Liver (tissue), 10 donors: ENCODE measurements at places on chromosomes 6 and 20.

DNA sequence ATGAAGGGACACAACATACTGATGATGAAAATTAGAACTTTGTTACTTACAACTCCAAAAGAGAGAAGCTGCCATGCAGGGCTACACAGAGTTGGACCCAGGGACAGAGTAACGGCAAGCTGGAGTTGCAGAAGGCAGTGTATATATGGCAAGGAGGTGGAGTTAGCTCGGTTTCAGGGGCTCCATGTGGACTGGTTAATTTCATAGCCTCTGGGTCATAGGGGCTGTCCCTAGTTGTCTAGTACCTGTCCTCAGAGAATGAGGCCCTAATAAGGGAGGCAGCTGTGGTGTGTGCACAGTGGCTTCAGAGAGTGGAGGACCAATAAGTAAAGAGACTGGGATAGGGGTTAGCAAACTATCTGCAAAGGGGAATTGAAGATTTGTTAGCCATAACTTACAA, 7.9 kb upstream of the ZSCAN12 start:
- no peak for DNase-seq

GRCh38 chr6:53398247-53399026, 49.7 kb upstream of the ELOVL5 start:
- DNase-seq: no peak

- no peak for DNase-seq
Measured at GRCh38 chr6:35495258-35496035, 1.4 kb downstream of the TEAD3 start.

GRCh38 chr20:35447082-35447789, 8.2 kb upstream of the CEP250 start:
- peak; percentile 97 for DNase-seq

- no peak for DNase-seq
Measured at GRCh38 chr6:111430605-111431376, 52.2 kb downstream of the REV3L start.

DNA sequence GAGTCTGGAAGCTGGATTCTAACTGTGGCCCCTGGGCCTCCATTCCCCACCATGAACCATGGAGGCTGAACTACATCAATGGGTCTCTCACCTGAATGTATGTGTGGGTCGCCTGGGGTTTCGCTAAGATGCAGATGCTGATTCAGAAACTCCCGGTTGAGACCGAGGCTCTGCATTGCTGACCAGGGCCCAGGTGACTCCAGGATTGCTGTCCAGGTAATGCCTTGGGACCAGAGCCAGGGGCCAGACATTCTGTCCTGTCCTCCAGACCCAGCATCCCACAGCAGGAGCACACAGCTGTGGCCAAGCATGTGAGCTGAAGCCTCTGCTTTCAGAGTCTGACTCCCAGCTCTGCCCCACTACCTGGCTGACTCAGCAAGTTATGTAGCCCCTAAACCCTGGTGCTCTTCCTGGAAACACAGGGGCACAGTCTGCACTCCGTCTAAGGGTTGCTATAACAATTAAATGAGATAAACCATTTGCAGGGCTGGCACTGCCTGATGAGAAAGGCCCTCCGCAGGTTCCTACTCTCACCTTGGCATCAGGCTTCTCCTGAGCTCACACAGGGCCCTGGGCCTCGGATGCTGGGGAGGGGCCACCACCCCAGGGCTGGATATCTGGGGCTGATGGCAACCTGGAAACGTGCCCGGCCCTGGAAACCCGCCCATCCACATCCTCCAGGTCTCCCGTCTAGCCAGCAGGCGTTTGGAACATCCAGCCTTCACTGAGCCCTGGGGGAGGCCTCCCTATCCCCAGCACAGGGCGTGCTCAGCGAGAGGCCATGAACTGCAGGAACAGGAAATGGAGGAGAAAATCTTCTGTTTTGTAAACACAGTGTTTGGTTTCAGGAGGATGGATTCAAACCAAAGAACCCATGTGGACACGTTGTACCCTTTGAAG, 175.7 kb downstream of the DLL1 start:
- no peak for DNase-seq
